ENCODE measurements at places on chromosomes 11 and 22.

GRCh38 chr22:37402184-37402506, 25.1 kb downstream of the ELFN2 start:
- DNase-seq: no peak

DNA sequence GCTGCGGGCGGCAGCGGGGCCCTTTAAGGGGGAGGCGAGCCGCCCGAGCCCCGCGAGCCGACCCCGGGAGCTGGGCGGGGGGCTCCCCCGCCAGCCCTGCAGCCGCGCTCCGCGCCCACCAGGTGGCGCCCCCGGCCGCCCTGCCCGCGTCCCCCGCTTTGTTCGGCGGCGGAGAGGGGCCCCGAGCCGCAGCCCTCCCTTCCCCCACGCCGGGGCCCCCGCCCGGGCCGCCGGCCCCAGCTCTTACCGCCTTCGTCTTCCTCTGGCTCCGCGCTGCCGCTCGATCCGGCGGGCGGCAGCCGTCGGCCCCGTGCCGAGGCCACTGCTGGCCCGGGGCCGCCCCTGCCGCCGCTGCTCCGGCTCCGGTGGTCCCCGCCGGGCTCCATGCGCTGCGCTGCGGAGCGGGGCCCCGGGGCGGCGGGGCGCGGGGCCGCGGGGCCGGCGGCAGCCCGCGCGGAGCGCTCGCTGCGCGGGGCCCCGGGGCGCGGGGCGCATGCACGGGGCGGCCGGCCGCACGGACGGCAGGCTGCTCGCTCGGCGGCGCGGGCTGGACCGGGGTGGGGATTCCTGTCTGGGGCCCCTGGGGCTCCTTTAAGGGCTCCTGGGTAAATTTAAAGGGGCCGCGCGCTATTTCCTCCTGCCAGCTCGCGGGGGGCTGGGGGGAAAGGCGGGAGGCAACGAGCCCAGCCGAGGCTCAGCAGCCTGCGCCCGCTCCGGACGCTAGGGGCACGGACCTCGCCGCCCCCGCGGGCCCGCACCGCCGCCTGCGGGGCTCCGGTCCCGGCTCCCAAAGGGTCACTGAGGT, at the start of gene ZFTA:
Gene ZFTA, minus strand, starts transcription at position 539 of the 805 bp plus-strand sequence. Its CDS starts 153 bp downstream, at position 386.
- DNase-seq: no peak

GRCh38 chr22:19846620-19847344, 7.9 kb downstream of the GNB1L start:
- no peak for DNase-seq

- no peak for DNase-seq
Measured at GRCh38 chr11:23765682-23766252, 731.1 kb upstream of the LUZP2 start.

GRCh38 chr22:23570681-23571080, 9.4 kb downstream of the IGLL1 start:
- DNase-seq: no peak

- DNase-seq: no peak
Measured at GRCh38 chr11:61702701-61703312, 22.6 kb downstream of the DAGLA start.

DNA sequence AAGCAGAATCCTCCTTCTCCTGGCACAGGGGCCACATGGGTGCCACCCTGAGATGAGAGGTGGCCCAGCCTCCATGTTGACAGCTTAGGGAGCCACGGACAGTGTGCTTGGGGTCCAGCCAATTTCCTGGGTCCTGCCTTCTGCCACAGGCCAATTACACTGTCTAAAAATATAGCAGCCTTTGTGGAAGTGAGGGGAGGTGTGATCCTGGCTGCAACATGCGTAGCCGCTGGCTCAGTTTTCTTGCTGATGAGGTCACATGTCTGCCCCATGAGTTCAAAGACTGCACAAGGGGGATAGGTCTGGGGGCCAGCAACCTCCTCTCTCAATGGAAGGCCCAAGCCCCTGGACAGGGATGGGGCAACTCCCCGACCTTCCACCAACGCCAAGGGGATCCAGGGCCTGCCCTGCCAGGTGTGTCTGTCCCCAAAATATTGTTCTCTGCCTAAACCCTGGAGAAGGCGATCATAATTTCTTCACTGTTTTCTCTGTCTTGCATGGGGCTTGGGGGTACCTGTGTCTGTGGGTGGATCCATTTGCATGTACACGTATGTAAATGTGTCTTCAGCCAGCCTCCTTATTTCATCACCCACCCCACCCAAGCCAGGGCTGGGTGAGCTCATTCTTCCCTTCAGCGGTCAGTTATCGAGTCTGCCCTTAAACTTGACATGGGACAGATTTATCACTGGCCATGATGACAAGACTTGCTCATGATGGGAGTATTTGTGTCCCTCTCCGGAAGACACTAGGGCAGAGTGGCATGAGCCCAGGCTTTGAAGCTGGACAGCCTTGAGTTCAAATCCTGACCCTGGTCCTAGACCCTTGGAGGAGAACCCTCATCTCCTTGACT, 59.4 kb downstream of the OTOG start:
- DNase-seq: no peak
